ENCODE measurements at places on chromosomes 6 and 20.

- DNase-seq: no peak
These were observed 29.6 kb upstream of the SENP6 start for GRCh38 chr6:75572072-75572471.

DNA sequence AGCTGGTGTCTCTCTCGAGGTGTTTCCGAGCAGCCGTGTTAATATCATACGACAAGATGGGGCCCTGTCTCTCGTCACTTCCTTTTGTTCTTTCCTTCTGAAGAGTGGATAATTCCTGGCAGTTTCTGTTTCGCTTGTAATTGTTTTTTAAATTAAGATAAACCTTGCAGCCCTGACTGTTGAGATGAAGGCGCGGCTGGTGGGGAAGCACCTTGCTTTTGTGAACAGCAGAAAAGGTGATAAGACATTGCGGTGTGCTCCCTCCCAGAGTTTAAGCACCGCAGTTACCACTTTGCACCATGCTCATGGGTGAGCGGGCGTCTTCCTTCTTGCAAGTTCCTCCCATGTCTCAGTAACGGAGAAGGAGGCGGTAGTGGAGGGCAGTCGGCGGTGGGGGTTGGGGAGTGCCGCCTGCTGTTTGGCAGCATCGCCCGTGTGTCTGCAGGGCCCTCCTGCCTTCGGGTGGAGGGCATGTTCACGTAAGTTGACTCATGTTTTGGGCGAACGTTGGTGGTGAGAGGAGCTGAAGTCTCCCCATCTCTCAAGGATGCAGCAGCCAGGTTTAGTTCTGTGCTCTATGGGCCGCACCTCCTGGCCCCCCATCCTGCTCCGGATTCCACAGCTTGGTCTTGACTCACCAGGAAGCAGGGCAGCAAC is 345.9 kb downstream of the TAF4 start:
- DNase-seq: no peak

DNA sequence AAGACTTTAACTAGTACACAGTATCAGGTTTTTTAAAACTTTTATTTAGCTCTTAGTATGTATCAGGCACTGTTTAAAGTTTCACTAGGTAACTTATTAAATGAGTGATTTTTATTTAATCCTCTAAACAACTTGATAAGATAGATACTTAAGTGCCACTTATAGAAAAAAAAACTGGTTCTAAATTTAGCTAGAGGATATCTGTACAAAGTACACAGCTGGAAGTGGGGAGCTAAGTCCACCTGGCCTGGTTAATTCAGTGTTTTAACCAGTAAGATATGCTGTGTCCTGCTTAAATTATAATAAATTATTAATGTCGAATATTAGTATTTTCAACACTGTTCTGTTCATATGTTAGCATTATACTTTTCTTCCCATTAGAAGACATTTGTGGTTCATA is 37.5 kb downstream of the SYCP2 start:
- DNase-seq: no peak

GRCh38 chr6:41921712-41921998 is 356 bp downstream of the BYSL start:
- DNase-seq: no peak

GRCh38 chr20:44113618-44114376 is 73.2 kb downstream of the JPH2 start:
- DNase-seq: no peak

- no peak for DNase-seq
These were observed 75.1 kb upstream of the SCGN start for GRCh38 chr6:25576919-25577318.

- peak; percentile 57 for DNase-seq
These were observed 24.2 kb upstream of the TMX4 start for GRCh38 chr20:8043687-8044282.

DNA sequence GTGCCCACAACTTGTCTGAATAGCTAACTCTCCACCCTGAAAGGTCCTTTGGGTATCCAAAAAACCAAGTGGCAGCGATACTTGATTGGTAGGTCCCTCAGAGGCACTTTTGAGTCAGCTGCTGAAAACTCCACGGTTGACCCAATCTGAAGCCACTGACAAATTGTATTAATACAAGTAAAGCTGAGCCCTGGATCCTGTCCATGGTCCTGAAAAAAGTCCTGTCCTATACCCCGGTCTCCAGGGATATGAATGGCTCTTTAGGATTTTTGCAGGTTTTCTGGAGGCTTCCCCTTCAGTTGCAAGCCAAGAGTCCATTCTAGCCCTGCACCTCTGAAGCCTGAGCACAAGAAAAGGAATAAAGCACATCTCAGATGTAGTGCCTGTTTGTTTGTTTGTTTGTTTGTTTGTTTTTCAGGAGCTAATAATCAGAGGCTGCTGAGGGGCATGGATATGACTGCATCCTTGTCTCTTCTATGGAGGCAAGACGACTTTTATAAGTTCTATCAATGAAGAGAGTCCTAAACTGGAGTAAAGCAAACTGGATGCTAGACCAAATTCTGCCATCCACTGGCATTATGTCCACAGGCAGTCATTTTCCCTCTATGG is 1.7 kb upstream of the SLC12A5 start:
- no peak for DNase-seq

Measured in NT2/D1 (cell line).